ENCODE measurements at places on chromosomes 5 and 9.

DNA sequence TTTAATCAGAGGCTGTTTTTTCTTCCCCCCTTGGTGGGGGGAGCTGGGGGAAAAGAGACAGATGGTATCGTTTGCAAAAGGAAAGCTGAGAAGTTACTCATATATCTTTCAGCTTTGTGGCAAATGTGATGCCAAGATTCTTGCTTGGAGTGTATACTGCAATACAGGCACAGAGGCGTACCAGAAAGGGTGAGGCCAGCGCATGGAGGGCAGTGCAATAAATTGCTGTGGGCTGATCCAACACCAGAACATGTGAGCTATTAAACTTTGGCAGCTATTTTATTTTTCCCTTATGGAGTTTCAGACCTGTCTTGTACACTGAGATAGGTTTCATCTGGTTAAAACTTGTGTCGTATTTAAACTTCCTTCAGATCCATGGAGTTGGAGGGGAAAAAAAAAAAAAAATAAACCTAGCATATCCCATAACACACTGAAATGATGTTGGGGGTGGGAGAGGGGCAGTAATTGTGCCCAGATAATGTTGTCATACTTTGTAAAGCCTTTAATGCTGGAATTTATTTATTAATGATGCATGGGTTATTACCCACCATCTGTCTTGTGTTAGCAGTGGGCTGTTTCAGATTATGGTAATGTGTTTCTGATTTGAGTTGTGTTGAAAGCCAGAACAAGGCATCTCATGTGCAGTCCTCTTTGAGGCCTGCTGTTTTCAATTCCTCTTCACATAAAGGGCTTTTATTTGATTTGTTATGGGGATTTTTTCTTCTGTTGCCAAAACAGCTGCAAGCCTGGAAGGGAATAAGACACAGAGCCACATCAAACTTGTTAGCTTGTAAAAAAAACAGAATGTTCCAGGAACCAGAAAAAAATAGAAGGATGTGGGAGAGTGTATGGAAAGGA is 891.3 kb downstream of the TLE1 start:
- DNase-seq = no peak

DNA sequence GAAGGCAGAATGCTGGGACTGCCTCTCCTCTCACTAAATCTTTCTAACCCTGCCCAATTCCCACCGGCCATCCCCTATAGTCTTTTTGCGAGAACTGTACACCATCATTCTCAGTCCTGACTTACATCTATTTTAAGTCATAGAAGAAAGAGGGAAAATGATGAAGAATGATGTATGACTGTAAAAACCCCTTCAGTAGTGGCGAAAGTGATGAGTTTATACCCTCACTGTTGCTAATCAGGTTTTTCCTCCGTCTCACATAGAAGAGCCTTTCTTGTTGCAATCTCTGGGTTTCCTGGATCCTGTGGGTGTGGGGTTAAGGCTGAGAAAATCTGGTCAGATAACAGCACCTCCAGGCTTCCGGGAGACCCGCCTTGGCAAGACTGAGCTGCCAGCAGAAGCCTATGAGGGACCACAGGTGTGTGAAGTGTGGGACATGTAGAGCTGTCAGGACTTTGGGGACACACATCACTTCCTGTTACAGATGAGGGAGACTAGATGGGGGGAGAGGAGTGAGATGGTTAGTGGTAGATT is 147.1 kb upstream of the SLC12A2 start:
- DNase-seq = no peak

DNA sequence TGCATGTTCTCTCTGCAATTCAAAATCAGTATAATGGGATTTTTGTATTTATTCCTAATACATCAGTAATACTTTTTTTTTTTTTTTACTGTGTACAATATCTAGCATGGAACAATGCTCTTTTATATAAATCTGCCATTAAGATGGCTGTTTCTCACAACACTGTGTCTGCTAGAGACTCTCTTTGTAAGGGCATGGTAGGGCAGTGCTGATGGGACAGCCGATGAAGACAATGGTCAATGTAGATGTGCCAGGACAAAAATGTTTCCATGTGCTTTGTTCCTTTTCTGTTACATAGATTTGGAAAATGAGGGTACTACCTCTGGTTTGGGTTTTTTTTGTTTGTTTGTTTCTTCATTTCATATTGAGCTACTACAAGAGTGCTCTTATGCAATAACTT is 95.3 kb upstream of the ITGA2 start:
- DNase-seq = no peak

- DNase-seq = no peak
These were observed 4.8 kb upstream of the SLC6A19 start for GRCh38 chr5:1196562-1196961.

- DNase-seq = no peak
These were observed 14.9 kb upstream of the FEM1C start for GRCh38 chr5:115559524-115559923.
